ENCODE measurements at places on chromosomes 11 and 22. TPM values are rescaled to one million over a fixed set of nuclear protein-coding genes. Genes with fewer than 3 reads are reported as not detected.

The FOLH1 gene
- not detected for total RNA-seq

The MCM5 gene
- total RNA-seq: 319 TPM

The OR5P2 gene
- total RNA-seq: not detected

The OR4C13 gene
- not detected for total RNA-seq

The PGA4 gene
- total RNA-seq: not detected

The DGCR6 gene
- 1.4 TPM for total RNA-seq

The HBB gene
- total RNA-seq: not detected

The APLNR gene
- total RNA-seq: not detected

The TRIOBP gene
- total RNA-seq: 17.8 TPM

The KDM4D gene
- 1.6 TPM for total RNA-seq

The DMC1 gene
- 14.2 TPM for total RNA-seq

The SLC25A18 gene
- not detected for total RNA-seq

The OR51E1 gene
- total RNA-seq: not detected

The OR5A1 gene
- not detected for total RNA-seq

The SPINDOC gene
- 28.4 TPM for total RNA-seq

The CWF19L2 gene
- total RNA-seq: 11.9 TPM

The PICK1 gene
- 13.9 TPM for total RNA-seq

The CHRM1 gene
- total RNA-seq: not detected

The KIRREL3 gene
- total RNA-seq: not detected

The OR52H1 gene
- not detected for total RNA-seq

The UFD1 gene
- total RNA-seq: 65.0 TPM

The MYRF gene
- 0.97 TPM for total RNA-seq

The OR51A7 gene
- total RNA-seq: not detected

The GRAMD4 gene
- 28.1 TPM for total RNA-seq

The OR2AG2 gene
- 0.45 TPM for total RNA-seq

The LMNTD2 gene
- total RNA-seq: 1.3 TPM

The MOGAT2 gene
- total RNA-seq: not detected

The IGF2 gene
- 8.1 TPM for total RNA-seq

The SEZ6L gene
- not detected for total RNA-seq

The SELENOM gene
- total RNA-seq: 5.8 TPM

The XKR3 gene
- not detected for total RNA-seq

The UBQLNL gene
- not detected for total RNA-seq

The TRIM51 gene
- not detected for total RNA-seq

The PANX2 gene
- total RNA-seq: 3.3 TPM

The AMPD3 gene
- 31.1 TPM for total RNA-seq

The ZC3H7B gene
- 47.9 TPM for total RNA-seq

The MFRP gene
- total RNA-seq: not detected

The PATE4 gene
- not detected for total RNA-seq

The IRAG1 gene
- not detected for total RNA-seq

The TRIM48 gene
- not detected for total RNA-seq

The APOA1 gene
- not detected for total RNA-seq

The OR2AG1 gene
- not detected for total RNA-seq

The PDGFB gene
- total RNA-seq: 1.7 TPM

The SLC37A4 gene
- total RNA-seq: 32.4 TPM

The TMEM45B gene
- 0.47 TPM for total RNA-seq

The ACR gene
- total RNA-seq: not detected

The RGL4 gene
- 16.7 TPM for total RNA-seq

The PRAME gene
- total RNA-seq: not detected
